ENCODE measurements at places on chromosomes 2 and 18.

GRCh38 chr2:62475172-62476011 lies 30.6 kb downstream of the TMEM17 start:
- DNase-seq: peak; percentile 61

- peak; percentile 78 for DNase-seq
Measured at GRCh38 chr2:168210895-168211570, 36.4 kb downstream of the STK39 start.

- DNase-seq: no peak
Measured at GRCh38 chr18:8300751-8301410, 308.4 kb upstream of the RAB12 start.

DNA sequence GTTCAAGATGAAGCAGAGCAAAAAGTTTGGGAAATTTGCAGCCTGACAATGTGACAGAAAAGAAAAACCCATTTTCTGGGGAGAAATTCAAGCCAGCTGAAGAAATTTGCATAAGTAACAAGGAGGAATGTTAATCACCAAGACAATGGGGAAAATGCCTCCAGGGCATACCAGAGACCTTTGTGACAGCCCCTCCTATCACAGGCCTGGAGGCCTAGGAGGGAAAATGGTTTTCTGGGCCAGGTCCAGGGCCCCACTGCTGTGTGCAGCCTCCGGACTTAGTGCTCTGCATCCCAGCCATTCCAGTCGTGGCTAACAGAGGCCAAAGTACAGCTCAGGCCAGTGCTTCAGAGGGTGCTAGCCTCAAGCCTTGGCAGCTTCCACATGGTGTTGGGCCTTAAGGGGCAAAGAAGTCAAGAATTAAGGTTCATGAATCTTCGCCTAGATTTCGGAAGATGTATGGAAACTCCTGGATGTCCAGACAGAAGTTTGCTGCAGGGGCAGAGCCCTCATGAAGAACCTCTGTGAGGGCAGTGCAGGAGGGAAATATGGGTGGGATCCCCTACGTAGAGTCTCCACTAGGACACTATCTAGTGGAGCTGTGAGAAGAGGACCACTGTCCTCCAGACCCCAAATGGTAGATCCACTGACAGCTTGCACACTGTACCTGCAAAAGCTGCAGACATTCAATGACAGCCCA lies 314.1 kb upstream of the TRIB2 start:
- no peak for DNase-seq

DNA sequence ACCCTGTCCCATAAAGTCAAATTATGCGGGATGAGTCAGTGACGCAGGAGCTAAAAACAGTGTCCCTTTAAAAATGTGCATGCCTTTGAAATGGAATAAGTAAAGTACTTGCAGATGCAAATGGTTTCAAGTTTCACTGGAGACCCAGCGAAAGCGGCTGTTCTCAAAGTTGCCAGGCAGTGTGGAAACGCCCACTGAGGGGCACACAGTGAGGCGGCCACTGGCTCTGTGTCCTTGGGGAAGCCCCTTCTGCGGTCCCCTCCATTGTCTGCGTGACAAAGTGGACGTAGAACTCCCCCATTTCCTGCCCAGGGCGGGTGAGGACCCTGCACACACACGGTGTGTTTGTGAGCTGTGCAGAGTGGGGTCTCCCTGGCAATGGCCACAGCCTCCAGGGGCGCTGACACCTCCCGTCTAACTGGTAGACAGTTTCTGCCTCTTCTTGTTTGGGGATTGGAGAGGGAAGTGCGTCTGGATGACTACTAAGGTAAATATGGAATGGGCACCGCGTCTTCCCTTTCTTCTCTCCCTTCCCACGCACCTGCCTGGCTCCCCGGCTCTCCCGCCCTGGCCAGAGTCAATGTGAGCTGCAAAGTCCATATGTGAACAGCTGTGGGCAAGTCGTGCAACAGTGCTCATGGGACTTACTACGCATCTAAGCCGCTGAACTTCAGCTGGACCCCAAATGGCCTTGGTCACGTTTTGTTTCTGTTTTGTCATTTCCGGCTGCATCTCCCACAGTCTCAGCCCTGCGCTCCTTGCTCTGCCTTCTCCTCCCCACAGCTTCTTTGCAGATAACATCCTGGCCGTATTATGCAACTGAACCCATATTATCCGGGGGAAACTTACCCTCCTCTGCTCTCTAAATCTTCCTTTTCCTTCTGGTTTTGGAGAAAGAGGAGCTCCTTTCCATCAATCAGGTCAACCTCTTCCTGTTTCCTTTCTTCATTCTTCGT lies 33.7 kb upstream of the ZNF516 start:
- DNase-seq: peak; percentile 48

- DNase-seq: no peak
Measured at GRCh38 chr2:4844881-4845280, 847.3 kb upstream of the SOX11 start.

- no peak for DNase-seq
Measured at GRCh38 chr18:36392979-36393287, 95.4 kb downstream of the FHOD3 start.

Measured in fibroblast of skin of scalp (primary cell).